Midbrain (tissue), 1 donor: ENCODE measurements at places on chromosomes 1 and 21.

GRCh38 chr1:87437663-87438295 lies 109.1 kb downstream of the LMO4 start:
- no peak for DNase-seq

GRCh38 chr1:214445199-214445598 lies 106.2 kb downstream of the PTPN14 start:
- DNase-seq, result no peak

- DNase-seq, result no peak
Measured at GRCh38 chr1:73901738-73902137, 296.2 kb downstream of the LRRIQ3 start.

GRCh38 chr1:234437423-234438171 lies 41.4 kb downstream of the TARBP1 start:
- DNase-seq, result no peak

- no peak for DNase-seq
Measured at GRCh38 chr1:98172578-98172977, 251.7 kb upstream of the DPYD start.

DNA sequence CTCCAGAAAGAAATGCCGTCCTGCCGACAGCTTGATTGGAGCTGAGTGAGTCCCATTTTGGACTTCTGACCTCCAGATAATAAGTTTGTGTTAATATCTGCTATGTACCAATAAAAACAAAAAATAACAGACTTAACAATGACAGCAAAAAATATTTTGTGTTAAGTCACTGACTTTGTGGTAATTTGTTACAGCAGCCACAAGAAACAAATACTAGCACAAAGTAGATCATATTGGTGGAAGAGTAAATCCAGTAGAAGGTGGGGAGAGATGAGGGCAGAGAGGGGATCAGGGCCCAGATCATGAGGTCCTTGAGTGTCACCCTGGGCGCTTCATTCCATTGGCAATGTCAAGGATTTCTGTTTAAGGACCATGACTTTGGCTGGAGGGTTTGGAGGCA lies 168.6 kb downstream of the DYRK1A start:
- DNase-seq, result no peak

- no peak for DNase-seq
Measured at GRCh38 chr21:34857874-34858273, 189.1 kb downstream of the CLIC6 start.

DNA sequence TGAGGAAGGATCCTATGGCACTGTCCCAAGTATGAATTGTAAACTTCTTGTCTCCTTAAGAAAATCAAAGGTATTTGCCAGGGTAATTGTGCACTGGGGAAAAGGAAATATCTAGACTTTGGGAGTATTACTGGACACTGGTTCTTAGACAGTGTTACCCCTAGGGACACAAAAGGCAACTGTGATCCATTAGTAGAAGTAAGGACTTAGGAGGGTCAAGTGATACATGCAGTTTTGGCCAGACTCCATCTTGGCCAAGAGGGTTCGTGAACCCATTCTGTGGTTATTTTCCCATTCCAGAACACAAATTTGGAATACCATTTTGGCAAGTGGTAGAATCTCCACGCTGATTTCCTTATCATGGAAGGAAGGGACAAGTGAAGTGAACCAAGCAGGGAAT lies 98.1 kb downstream of the TM2D1 start:
- no peak for DNase-seq

DNA sequence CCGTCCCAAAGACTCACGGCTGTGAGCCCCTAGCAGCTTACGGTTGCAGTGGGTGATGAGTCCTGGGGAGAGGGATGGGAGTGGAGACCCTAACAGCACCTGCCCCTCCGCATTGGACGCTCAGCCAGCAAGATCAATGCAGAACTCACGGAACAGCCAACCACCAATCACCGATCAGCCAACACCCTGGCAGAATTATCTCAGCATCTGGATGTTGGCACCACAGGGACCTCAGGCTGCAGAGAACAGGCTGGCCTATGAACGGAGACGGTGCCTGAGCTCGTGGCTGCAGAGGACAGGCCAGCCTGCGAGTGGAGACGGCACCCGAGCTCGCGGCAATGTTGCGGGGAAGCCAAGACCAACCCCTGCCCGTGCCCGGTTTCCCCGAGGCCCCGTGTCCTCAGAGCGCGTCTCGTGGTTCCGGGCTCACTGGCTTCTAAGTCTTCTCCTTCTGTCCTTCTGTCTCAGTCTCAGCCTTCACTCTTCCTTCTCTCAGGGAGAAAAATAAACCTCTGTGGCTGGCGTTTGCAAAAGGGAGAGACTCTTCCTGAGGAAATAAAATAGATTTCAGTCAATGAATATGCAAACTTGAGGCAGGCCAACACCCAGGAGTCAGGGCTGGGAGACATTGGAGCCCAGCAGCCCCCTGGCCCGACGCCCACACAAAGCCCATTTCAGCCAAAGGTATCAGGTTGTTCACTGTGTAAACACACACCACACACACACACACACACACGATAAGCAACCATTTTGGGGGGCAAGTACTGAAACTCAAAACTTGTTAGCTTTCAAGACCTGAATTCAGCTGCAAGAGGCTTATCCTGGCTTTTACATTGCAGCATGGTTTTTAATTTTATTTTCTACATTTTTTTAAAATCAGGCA lies 67.8 kb downstream of the SIK1 start:
- DNase-seq, result no peak

- DNase-seq, result no peak
Measured at GRCh38 chr1:235407419-235407818, 40.2 kb downstream of the TBCE start.

DNA sequence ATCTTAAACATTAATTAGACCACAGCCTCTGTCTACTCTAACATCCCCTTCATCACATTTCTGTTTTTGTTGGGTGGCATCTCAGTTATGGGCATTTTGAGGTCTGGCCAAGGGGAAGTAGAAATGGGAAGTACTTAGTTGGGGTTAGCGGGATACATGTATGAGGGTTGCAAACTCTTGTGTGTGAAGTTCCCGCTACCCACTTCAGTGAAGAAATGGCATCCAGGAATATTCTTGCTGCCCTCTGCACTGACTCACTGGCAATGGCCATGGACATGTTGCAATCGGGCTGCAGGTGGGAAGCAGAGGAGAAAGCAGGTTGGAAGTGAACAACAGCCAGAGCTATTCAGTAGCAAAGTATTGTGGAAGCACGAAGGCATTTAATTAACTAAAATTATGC lies 7.4 kb downstream of the CD48 start:
- DNase-seq, result peak; percentile 7

DNA sequence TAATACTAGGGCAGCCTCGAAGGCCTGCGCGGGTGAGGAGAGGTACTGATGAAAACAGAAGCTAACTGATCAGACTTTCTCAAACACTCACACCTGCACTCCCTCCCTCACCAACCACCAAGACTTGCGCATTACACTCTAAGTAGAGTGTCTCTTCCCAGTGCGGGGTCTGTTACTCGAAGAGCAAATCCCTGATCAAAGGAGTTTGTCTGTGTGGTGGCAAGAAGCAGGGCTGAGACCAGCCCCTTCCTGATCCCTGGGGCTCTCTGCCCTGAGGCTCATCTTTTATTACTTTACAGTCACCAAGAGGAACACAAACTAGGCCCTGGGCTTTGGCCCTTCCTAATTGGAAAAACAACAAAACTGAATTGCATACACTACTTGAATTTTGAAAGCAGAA lies 19.5 kb upstream of the TSNAX start:
- DNase-seq, result no peak
